ENCODE measurements at places on chromosomes 7 and 10. TPM values are rescaled to one million over a fixed set of nuclear protein-coding genes. Genes with fewer than 3 reads are reported as not detected.

- DNase-seq: no peak
Observed at GRCh38 chr10:76738991-76739390, 898.6 kb downstream of the KCNMA1 start.

GRCh38 chr10:132570771-132571649, 33.4 kb downstream of the INPP5A start:
- DNase-seq: no peak

- DNase-seq: no peak
Observed at GRCh38 chr7:24778543-24779282, 21.4 kb upstream of the GSDME start.

GRCh38 chr10:130816116-130816901, 495.2 kb downstream of the TCERG1L start:
- no peak for DNase-seq

DNA sequence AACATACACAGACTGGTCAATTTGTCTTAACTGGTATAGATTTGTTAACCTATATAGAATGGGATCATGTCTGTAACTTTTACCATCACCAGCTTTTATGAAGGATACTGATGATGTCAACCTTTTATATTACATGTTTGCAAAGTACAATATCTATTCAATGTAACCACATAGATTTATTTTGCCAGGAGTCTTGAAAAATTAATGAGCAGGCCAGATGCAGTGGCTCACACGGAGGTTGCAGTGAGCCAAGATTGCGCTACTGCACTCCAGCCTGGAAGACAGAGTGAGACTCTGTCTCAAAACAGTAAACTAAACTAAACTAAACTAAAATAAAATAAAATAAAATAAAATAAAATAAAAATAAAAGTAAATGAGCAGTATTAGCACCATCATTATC, 30.0 kb upstream of the PARD3 start:
- DNase-seq: no peak

SVIL gene
- 6.4 TPM for total RNA-seq

CPA2 gene
- total RNA-seq: 0.55 TPM

AEBP1 gene
- 26.7 TPM for total RNA-seq
